GM12878 (cell line): ENCODE measurements at places on chromosomes 5 and 9. TPM values are rescaled to one million over a fixed set of nuclear protein-coding genes. Genes with fewer than 3 reads are reported as not detected.

SLCO6A1 gene
- total RNA-seq, result not detected in 2 replicates

AIF1L gene
- total RNA-seq, result 0.15 TPM in 1 of 2 replicates, not detected in the other

TAF11L10 gene
- not detected in 2 replicates for total RNA-seq

PCDHA1 gene
- not detected in 2 replicates for total RNA-seq

TBC1D2 gene
- total RNA-seq, result 1.2 and 1.4 TPM in 2 replicates

SLC6A18 gene
- not detected in 2 replicates for total RNA-seq

PCDHB16 gene
- not detected in 2 replicates for total RNA-seq

GABRA6 gene
- total RNA-seq, result not detected in 2 replicates

C5orf24 gene
- total RNA-seq, result 12.8 and 15.6 TPM in 2 replicates

HNRNPA0 gene
- total RNA-seq, result 44.4 and 45.0 TPM in 2 replicates

CTSL gene
- total RNA-seq, result 0.72 TPM in 1 of 2 replicates, not detected in the other

FOXD4L4 gene
- total RNA-seq, result 0.24 and 0.36 TPM in 2 replicates

CKMT2 gene
- not detected in 2 replicates for total RNA-seq
